Hindlimb muscle (tissue), 1 donor: ENCODE measurements at places on chromosomes 5 and 9. TPM values are rescaled to one million over a fixed set of nuclear protein-coding genes. Genes with fewer than 3 reads are reported as not detected.

C1QTNF2 gene
- 21.0 TPM for polyA plus RNA-seq

SOHLH1 gene
- polyA plus RNA-seq = 0.13 TPM

LCN1 gene
- not detected for polyA plus RNA-seq

HAPLN1 gene
- 0.41 TPM for polyA plus RNA-seq

KLF9 gene
- 2.0 TPM for polyA plus RNA-seq

ROR2 gene
- polyA plus RNA-seq = 3.1 TPM

FCN2 gene
- not detected for polyA plus RNA-seq
